ENCODE measurements at places on chromosomes 3 and 15.
A peak's percentile ranks its signal among the peaks of the same experiment; 100 is the strongest.

GRCh38 chr3:4996771-4997291 is 17.6 kb downstream of the BHLHE40 start:
- DNase-seq, result no peak

- no peak for DNase-seq
These were observed 276.5 kb upstream of the ATP11B start for GRCh38 chr3:182516597-182517336.

DNA sequence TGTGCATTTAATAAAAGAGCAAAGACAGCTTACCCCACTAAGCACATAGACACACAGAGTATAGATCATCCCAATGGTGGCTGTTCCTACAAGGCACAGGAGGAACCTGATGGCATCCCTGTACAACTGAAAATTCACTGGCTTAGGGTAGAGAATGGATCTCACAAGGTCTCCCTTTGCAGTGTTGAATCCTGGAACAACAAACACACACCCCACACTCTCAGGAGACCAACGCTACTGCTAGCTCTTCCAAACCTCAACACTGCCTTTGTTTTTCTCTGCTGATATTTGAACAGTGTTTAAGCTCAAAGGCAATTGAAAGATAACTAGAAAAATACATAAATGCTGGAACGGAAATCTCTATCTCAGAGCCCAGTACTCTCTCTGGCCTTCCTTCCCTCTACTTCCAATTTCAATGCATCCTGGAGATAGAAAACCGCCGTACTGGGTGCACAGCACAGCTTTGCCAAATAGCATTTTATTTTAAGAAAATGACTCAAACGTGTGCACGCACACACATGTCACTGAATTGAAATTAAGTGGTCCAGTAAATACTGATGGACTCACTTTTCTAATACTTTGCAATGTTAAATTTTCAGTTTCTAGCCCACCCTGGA is 87.5 kb upstream of the ATP13A5 start:
- DNase-seq, result no peak

- no peak for DNase-seq
These were observed 333.8 kb upstream of the TRIM42 start for GRCh38 chr3:140344082-140344454.

GRCh38 chr3:54538346-54538745 is 389.5 kb downstream of the LRTM1 start:
- no peak for DNase-seq

DNA sequence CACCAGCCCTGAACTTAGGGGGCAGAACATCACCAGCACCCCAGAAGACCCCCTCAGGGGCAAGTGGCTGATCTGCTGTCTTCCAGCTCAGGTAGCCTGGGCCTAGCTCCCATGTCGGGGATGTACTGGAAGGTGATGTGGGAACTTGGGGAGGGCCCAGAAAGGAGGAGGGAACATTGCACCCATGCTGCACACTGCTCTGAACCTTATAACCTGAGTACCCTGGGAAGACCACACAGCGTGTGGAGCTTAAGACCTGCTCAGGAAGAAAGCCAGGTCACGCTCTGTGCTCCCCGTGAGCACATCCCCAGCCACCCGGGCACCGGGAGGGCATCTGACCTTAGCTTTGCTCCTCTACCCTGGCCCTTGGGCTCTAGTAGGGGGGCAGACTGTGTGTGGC is 159.4 kb downstream of the ATP10A start:
- DNase-seq, result no peak

- no peak for DNase-seq
These were observed 47.4 kb downstream of the UACA start for GRCh38 chr15:70715840-70716485.

DNA sequence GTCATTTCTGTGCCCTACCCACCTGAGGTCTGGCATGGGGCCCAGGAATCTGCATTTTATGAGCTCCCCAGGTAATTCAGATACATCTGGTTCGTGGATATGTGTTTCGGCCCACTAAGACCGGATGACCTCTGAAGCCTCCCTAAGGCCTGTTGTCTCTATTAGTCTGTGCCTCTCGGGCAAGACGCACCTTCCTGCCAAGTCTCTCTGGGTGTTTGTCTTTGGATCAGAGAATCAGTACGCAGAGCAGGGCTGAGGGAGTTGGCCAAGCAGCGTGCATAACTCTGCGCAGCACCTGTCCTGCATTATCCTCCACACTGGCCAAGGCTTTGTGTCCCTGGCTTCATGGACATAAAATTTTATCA is 181.0 kb downstream of the THSD4 start:
- DNase-seq, result no peak

GRCh38 chr3:61563313-61564271 is 2.2 kb downstream of the PTPRG start:
- DNase-seq, result peak; percentile 24

DNA sequence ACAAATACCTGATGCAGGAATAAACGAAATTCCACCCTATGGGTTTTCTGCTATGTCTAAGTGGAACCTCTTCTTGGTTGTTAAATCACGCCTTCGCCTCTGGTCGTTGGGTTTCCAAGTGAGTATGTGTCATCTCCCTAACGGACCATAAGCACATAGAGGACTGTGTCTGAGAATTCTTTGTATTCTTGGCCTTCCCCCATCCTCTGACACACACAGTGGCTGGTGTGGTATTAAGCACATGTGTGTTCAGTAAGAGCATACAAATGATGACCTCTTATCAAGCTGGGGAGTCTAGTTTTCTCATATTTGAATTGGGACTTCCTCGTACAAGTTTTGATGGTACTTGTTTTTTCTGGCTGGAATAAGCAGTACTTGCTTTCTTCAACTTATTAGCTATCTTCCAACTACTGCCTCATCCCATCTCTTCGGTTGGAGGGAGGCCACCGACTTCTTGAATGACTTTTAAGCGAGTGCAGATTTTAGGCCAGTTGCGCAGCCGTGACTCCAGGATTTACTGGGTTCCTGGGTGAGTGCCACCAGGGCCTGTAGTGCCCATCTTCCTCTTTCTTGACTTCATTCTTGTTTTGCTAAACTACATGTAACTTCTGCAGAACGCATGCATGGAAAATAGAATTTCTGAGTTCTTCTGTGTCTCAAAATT is 240.2 kb downstream of the ADAMTS17 start:
- no peak for DNase-seq

GRCh38 chr3:109888026-109888425 is 550.7 kb upstream of the DPPA4 start:
- no peak for DNase-seq

- no peak for DNase-seq
These were observed 93.4 kb downstream of the MBNL1 start for GRCh38 chr3:152362086-152362485.

DNA sequence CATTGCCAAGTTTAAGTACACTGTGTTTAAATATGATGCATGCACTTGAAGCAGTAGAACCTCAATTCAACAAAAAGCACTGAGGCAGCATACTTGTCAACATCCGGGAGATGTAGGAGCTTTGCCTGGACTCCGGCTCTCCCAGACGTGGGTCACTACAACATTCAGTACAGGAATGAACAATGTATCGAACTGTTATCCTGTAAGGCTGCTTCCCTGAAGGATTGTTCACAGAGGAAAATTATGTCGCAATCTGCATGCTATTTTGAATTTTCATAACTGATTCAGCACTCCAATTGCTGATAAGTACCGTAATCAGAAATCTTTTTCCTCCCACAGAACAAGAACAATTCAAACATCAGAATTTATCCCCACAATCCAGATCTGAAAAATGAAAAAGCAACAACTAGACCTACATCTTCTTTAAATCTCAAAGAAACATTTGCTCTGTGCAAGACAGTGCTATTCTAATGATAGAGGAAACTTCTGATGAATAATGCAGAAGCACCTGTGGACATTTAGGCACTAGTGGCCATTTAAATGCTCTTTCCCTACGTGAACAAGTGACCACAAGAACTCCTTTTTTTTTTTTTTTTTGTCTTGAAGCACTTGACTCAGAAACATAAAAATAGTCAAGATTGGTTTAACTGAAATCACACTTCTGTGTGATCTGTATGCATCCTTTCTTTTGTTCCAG is 113.4 kb downstream of the PLCH1 start:
- DNase-seq, result no peak

GRCh38 chr3:45915518-45916231 is 27.6 kb upstream of the CXCR6 start:
- DNase-seq, result peak; percentile 60

DNA sequence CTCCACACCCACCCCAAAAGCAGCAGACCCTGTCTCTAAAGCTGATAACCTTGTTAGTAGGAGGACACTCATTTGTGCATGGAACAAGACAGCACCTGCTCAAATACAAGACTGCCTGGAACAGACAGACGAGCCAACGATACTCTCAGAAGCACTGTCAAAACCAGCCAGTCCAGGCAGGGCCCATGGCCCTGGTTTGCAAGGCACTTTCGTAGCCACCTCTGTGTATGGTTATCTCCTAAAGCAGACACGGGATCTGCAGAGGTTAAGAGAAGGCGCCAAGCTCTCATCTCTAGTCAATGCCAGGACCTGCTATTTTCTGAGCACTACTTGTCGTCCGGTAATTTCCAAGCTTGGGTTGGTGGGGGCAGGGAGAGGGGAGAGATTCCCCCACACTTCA is 10.5 kb downstream of the NTRK3 start:
- no peak for DNase-seq

GRCh38 chr3:149592758-149593240 is 65.0 kb downstream of the WWTR1 start:
- no peak for DNase-seq

GRCh38 chr15:60054472-60054871 is 50.4 kb downstream of the FOXB1 start:
- DNase-seq, result no peak

DNA sequence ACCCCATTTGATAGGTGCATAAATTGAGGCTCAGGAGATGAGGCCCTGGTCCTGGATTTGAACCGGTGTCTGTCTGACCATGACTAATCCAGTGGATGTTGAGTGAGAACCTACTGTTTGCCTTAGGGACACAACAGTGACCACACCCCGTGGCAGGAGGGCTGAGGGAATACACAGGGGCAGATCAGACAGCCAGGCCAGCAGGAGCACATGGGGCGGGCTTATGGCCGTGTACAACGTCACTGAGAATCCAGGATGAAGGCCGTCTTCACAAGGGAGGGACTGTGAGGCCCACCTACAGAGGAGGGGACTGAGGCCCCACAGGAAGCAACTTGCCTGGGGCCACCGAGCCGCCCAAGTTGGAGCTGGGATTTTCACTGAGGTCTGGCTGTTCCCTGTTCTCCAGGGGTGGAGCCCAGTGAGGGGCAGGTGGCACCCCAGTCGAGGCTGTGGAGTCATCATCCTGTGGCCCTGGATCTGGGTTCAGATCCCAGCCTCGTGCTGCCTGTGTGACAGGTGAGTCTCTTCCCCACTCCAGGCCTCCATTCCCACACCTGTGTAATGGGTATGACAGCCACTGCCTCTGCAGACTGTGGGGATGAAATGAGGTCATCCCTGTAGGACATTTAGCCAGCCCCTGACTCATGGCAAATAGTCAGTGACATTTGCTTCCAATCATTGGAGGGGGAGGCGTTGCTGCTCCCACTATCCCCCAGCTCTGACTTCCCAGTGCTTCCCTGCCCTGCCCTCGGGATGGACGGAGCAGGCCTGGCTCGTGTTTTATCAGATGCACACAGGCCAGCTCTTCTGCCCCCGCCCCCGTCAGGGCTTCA is 6.3 kb upstream of the PLXND1 start:
- DNase-seq, result no peak

GRCh38 chr3:131794766-131795388 is 239.9 kb downstream of the CPNE4 start:
- DNase-seq, result peak; percentile 21

DNA sequence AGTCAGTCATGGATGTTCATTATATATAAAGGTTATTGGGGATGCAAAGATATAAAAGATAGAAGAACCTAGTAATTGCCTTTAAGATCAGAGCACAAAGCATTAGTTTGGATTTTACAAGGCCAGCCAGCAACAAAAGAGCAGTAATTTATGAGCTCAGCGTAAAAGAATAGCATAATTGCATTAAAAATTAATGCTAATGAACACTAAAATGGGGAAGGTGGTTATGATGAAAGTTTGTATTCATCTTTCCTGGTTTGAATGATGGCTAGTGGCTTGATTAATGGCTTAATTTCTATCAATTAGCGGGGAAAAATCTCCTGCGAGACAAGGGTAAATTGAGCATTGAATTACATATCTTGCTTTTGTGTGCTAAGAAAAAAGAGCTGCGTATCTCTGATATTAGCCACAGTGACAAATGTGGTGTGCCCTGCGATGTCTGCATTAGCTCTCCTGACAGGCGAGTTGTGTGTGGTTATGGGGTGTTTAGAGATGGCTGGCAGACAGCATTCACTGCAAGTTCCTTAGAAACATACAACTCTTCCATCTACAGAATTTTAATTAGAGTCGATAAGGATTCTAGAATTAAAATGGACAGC is 42.8 kb upstream of the MLF1 start:
- DNase-seq, result no peak

DNA sequence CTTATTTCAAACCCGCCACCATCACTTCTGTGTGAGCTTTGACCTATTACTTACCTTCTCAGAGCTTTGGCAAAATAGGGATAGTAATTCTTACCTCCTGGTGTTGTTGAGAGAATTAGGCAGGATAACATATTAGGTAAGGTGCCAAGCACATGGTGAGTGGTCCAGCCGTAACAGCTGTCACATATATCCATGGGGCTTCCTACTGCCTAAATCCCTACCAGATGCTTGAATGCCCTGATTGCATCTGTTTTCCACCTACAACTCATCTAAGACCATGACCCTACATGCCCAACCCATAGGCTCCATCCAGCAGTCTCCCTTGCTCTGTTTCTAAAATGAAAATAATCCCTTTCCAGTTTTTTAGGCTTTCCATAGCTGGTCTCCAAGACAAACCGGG is 162.3 kb upstream of the NR2E3 start:
- DNase-seq, result no peak

- DNase-seq, result no peak
These were observed 372.1 kb downstream of the ROBO2 start for GRCh38 chr3:77412021-77412438.

DNA sequence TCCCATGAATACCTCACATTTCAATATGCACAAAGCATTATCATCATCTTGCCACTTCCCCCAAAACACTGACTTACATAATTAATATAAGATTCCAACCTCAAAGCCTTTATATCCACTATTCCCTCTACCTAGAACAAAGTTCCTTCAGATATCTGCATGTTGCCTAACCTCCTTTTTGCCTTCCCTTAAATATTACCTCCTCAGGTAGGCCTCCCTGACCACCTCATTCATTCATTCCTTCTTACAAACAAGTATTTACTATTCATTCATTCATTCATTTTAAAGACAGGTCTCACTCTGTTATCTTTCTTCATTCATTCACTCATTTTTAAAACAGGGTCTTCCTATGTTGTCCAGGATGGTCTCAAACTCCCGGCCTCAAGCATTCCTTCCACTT is 18.6 kb downstream of the DYNC1LI1 start:
- DNase-seq, result no peak
